ENCODE measurements at places on chromosomes 6 and 20.

- no peak for DNase-seq
Observed at GRCh38 chr6:53128842-53129241, 19.8 kb downstream of the GCM1 start.

DNA sequence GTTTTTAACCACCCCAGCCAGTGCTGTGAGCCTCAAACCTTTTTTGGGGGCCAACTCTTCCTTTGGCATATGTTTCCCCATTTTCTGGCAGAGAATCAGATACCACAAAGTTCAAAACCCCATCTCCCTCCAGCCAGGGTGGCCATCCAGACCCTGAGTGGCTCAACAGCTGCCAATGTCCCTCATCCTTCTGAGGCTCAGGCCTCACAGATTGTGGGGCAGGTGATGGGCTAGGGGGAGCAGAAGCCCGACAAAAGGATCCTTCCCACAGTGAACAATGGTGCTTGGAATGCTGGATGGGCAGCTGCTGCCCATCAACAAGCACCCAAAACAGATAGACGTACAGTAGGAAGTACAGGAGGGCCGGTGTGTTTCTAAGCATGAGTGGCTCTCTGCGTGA is 42.6 kb upstream of the IL17A start:
- DNase-seq, result no peak

DNA sequence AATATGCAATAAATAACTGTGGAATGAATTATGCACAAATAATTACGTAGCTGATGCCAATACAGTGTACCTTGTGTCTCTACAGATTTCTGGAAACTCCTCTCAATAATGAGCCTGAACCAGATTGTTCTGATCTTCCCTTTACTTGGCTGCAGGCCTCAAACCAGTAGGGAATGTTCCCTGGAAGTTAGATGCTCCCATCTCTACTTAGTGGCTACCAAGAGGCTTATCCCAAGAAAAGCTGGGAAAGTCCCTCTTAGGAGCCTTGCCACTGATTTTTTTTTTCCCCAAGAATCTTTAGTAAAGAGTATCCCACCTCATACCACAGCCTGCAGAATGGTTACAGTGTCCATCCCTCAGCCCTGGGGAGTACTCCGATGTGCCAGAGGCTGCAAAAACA is 702.1 kb downstream of the RFPL4B start:
- DNase-seq, result no peak

- no peak for DNase-seq
Observed at GRCh38 chr20:63752411-63753101, 13.0 kb downstream of the SLC2A4RG start.

GRCh38 chr6:36916126-36916525 is 30.4 kb downstream of the C6orf89 start:
- no peak for DNase-seq

DNA sequence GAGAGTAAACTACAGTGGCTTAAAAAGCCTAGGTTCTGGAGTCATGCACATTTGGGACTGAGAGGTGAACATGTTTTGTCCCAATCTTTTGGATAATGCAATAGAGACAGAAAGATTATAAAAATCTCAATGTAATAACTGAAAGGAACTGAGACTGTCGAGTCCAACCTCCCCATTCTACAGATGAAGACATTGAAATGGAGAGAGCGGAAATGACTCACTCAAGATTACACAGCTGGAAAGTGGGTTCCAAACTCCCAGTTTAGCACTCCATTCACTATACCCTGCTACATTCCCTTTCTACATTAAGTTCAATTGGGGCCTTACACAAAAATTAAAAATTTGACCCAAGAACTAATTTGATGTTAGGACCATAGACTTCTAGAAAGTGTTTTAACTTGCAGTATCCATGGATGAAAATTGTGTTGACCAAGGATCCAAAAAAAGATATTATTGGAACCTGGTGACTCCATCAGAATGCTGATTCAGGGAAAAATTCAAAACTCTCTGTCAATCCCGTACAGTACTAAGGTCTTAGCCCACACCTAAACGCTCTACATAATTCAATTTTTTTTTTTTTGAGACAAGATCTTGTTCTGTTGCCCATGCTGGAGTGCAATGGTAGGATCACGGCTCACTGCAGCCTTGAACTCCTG is 1.5 kb upstream of the ILRUN start:
- no peak for DNase-seq

- DNase-seq, result no peak
Observed at GRCh38 chr6:321158-321438, 28.8 kb downstream of the DUSP22 start.

DNA sequence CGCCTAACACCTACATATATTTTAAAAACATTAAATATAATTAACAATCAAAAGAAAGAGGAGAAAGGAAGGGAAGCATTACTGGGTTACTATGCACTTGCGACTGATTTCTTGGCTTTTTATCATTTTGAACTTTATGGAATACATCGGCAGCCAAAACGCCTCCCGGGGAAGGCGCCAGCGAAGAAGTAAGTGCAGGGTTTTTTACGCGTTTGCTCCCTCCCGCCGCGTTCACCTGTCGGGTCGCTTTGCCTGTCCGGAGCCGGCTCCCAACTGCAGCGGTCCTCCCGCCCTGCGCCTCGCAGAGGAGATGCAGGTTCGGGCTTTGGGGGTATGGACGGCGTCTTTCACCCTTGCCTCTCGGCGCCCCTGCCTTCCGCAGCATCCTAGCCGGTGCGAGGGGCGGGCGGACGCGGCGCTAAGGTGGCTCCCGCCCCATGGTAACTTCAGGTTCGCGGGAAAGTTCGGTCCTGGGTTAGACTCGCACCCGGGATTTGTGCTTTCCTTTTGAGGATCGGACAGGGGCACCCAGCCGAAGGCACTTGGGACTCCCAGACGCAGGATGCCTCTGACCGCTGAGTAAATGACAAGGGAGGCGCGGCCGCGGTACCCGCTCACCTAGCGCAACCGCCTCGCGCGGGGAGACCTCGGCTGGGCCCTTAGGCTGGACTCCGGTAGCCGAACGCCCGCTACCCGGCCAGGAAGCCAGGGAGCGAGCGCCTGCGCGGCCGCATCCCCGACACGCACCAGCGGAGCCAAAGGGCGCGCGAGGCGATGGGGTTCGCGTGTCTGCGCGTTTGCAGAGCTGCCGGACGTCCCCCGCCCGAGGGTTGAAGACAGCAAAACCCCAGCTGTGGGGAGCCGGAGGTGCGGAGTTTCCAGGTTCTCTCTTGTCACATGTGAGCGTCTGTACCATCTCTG is 891 bp downstream of the RSPO3 start:
- no peak for DNase-seq

GRCh38 chr20:15895126-15895525 is 678.1 kb downstream of the KIF16B start:
- DNase-seq, result no peak

DNA sequence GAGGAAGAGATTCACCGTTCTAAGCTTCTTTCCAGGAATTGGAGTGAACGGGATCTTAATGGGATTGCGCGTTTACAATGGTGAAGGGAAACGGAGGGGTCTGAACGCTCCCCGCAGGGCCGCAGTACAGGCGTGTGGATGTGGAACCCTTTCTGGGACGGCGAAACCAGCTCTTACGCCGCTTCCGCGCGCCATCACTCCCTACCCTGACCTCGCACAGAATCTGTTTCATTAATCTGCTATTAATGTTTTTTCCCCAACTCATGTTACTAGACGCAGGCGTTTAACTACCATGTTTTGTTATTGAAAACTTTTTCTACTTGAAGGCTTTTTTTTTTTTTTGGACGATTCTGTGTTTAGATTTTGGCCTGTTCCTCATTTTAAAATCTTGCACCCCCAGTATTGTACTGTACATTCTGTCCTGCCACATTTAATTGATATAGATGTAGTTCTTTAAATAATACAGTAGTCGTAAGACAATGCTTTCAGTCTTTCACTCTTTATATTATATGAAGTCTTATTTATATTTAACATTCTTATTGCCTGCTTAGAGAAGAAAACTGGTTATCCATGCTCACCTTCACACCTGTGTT is 696 bp upstream of the SUPT3H start:
- no peak for DNase-seq

GRCh38 chr20:32823078-32823477 is 3.3 kb downstream of the MAPRE1 start:
- peak; percentile 29 for DNase-seq

- no peak for DNase-seq
Observed at GRCh38 chr6:71737953-71738352, 148.4 kb upstream of the RIMS1 start.

- DNase-seq, result no peak
Observed at GRCh38 chr6:126156973-126157372, 170.6 kb downstream of the TRMT11 start.

GRCh38 chr6:32153564-32154513 is at the start of gene PPT2:
TSS of gene PPT2 (plus strand) at chr6:32154141. CDS start at chr6:32154595, 454 bp downstream.
- peak; percentile 80 for DNase-seq

DNA sequence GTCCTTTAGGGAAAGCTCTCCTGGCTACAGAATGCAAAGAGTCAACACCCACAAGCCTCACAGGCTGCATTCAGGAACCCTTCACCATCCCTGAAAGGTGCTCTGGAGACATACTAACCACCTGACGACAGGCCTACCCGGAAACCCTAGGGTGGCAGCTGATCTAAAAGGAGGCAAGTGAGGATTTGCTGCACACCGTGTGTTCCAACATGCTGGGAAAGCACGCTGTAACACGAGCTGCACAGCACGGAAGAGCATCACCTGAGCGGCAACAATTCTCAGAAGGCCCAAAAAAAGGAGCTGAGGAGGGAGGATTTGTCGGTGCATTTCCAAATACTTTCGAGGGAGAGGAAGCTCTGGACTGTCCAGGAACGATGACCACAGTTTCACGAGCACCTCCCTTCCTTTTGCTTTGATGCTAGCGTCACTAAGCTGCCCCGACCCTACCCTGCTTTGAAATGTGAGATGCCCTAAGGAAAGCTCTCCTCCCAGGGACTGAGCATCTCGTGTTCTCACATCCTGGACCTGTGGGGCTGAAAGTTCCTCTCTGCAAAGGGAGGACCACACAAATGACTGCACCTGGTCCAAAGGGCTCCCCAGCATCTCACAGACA is 87.0 kb downstream of the PPP1R3G start:
- no peak for DNase-seq

- DNase-seq, result no peak
Observed at GRCh38 chr6:44976677-44977641, 351.2 kb upstream of the RUNX2 start.

DNA sequence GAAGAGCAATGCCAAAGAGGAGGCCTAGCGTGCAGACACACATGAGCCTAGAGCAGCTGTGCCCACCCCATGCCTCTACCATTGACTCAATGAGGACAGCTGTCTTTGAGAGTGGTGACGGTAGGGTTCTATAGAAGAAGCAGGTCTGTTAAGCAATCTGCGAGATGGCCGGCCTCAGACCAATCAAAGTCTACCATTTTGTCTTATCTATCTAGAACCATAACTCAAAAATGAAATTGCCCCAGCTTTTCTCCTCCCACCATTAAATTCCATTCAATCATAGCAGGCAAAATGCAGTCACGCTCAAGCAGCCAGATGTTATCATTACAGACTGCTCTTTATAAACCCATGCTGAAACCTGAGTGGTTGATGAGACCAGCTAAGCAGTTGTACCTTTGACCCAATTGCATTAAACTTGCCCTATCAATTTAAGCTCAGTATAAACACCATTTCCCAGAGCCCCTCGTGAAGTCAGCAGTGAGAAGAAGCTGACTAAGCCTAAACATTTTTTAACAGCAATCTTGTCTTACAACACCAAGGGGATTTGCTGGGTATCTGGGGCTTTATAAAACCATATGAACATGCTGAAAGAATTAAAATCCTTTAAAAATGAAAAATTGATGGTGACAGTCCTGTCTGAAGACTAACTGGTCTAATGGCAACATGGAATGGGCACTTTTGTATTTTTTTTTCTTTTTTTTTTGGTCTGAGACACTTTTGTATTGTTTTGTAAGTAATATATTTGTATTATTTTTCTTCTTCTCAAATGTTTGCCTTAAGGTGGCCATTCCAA is 57.5 kb downstream of the FOXC1 start:
- DNase-seq, result no peak

- DNase-seq, result no peak
Observed at GRCh38 chr6:112207131-112207530, 47.2 kb downstream of the LAMA4 start.

GRCh38 chr6:143205585-143205984 is 144.9 kb downstream of the AIG1 start:
- DNase-seq, result no peak

DNA sequence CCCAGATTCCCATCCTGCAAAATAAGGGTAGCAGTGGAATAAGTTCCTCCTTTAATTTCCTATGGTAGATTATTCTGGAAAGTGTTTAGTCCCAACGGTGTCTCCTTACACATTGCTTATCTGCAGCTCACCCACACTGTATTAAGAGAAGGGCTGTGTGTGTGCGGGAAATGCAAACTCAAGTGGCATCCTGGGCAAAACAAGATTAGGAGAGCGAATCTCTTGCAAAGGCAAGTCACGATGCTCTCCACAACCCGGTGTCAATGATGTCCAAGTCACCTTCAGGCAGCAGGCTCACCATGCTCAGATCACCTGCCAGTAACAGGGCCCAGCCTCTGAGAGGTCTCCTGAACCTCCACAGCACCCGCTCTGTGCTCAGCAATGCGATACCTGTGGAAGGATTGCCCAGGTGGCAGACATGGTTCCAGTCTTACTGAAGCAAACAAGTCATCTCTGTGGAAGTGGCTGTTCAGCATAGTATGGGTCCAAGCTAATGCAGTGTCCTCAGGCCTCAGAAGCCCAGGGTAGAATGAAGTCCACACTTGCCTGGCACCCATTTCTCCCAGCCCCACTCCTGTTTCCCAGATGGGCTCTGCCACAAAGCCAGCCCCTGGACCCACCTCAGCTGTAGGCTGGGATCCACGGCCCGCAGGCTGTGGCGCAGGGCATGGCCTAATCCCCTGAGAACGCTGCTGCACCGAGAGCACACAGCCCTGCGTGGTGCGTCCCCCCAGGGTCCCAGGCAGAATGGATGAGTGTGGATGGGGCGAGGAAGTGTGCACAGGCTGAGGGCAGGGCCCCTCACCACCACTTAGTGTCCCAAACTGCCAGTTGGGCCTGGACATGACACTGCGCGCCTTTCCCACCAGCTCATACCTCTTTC is 101.2 kb downstream of the PXDC1 start:
- DNase-seq, result no peak

- no peak for DNase-seq
Observed at GRCh38 chr6:74071214-74071613, 375.2 kb downstream of the CD109 start.

GRCh38 chr20:25285856-25286798 is 38.2 kb downstream of the PYGB start:
- no peak for DNase-seq
